ENCODE measurements at places on chromosomes 7 and 10.

DNA sequence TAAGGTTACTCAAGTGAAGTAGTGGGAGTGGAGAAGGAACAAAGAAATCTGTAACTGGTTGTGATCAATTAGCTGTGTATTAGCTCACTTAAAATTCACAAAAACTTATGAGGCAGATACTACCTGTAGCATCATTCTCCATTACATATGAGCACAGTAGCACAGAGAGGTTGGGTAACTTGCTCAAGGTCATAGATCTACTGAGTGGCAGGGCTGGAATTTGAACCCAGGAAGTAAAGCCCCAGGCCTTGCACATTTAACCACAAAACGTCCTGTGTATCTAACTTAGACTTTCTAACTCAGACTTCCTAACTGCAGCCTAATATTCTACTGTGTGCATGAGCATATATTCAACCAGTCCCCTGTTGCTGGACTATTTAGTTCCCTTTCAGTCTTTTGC is 5.6 kb upstream of the SLF2 start:
- no peak for DNase-seq

DNA sequence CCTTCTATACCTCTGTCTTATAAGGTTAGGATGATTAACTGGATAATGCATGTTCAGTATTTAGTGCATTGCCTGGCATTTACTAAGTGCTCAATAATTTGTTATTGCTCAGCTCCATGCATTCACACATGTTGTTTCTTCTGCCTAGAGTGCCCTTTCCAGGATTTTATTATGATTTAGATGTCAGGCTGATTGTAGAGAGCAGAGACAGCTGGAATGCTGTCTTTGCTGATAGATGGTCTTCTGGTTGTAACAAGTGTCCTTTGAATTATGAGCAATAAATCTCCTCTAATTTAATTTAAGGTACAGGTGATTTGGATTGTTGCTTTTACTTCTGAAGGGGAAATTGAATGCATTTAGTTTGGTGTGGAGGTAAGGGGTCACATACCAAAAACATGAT is 548.0 kb downstream of the MAGI2 start:
- no peak for DNase-seq

DNA sequence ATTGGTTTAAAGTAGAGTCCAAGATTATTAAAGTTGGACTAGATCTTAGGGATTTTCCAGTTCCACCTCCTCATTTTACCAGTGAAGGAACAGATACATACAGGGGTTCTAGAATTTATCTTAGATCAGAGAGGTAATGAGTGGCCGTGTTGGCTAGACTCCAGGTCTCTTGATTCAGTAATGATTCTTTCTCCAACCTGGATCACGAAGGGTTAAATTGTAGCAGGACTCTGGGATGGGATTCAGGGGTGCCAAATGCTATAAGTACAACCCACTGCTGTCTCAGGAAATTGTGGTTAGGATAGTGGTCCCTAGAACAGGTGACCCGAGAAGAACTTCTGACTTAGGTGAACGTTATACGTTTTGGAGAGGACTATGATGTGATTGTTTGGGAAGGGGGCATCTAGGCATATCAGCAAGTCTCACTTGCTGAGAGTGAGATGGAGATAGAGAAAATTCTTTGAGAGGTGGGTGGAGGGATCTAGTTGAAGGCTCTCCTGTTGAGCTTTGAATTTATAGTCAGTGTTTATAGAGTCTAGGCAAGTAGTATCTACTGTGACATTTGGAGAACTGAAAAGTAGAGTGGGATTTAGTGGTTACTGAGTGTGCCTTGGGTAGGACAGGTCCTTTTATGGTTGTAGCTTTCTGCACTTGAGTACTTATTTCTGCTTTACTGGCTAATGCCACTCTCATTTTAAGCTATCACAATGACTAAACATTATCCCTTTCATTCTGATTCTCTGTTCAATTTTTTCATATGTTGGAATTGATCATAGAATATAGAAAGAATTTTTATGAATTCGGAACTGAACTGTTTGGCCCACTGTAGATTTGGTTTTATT is 58.3 kb downstream of the ST7 start:
- no peak for DNase-seq

DNA sequence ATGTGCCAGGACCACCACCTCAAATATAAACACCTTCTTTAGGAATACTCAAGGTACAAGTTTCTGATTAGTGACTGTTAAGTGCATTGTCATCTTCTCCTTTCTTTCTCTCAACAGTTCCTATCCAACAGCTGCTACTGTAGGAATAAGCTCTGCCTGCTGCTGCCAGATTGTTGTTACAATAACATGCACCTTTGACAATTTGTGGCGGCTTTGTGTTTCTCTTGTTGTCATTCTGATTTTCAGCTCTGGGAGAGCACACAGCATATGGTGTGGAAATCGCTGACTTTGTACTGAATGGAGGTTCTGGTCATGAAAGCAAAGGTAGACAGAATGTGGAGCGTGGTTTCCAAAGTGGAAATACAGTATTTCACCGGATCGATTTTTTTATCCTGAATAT is 182.8 kb downstream of the SEC23IP start:
- no peak for DNase-seq

DNA sequence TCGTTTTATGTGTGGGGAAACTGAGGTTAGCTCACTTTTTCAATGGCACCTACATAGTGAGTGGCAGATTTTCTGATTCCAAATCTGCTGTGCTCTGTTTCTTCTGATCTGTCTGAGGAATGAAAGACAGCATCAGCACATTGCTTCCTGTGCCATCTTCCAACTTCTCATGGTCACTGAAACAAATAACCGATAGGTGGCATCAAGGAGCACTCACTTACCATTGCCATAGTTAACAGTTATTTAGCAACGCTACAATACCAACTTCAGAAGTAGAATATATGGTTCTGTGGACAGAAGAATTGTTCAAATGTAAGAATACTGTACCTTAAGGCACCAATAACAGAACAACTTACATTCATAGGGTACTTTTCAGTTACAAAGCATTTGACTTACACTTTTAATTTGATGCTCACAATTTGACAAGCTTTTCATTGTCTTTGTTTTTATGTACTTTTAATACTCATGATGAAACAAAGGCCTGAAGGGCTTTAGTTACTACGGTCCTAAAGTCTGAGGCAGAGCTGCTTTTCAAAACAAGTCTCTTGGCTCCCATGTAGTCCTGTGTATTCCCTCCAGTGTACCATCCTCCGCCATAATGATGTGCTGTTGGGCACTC is 228.9 kb upstream of the TCF7L2 start:
- peak; percentile 44 for DNase-seq

DNA sequence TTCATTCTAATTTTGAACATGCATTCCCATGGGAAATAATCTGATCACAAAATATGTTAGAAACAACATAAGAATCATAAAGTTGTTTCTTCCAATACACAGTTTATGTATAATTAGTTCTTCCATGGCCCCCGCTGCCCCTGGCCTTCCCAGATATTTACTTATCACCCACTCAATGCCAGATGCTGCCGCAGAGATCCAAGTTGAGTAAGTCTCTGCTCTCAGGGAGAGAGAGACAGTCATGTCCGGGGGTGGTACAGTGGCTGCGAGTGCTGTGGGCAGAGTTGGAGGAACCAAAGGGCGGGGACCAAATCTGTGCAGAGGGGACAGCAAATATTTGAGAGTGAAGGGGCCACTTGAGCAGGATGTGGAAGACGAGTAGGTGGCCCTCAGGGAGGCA is 37.1 kb downstream of the COL26A1 start:
- no peak for DNase-seq

DNA sequence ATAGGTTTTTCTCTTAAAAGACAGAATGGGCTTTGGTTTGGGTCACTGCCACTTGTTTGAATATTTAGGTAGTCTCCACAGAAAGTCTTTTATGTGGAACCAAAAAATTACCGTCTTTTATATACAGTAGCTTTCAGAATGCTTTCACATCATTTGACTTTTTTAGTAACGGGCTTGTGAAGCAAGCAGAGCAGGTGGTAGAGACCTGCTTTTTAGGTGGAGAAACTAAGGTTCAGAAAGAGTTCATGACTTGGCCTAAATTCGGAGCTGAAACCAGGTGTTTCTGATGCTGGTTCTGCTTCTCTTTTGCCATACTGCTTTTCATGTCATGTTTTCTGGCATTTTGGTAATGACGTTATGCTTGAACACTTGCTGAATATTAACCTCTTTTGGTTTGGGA is 36.3 kb downstream of the GARS1 start:
- DNase-seq, result no peak

DNA sequence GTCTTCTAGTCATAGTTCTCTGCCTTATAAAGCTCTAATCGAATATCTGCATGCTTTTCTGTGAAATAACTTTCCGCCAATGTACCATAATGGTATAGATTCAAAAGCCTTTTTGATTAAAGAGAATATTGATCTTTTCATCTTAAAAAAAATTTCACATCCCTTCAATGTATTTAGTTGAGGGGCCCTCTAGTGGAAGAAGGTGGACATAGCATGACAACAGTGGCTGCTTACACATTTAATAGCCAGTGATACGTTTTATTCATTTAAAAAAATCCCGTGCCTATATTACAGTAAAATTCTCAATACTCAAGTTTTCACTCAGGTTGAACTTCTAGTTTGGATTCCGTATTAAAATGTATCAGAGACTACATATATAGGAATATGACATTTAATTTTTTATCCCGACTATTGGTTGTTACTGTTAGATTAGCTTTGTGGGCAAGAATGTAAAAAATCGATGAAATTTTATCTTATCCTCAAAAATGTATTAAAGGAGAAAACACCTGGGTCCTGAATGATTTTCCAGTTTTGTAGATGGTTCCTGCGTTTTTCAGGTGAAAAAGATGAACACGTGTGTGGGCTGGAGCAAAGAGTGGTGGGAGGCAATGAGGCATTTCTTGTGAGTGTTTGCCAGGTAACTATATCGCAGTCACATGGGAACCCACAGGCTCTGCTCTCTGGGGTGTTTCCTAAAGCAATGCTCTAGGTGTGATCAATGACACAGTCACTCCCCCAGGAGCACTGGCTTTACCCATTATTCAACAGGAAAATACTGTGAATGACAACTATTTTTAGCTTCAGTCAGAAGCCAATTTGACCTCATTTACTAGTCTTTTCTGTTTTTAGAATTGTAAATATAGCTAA is 24.1 kb upstream of the PNLIP start:
- DNase-seq, result peak; percentile 35

DNA sequence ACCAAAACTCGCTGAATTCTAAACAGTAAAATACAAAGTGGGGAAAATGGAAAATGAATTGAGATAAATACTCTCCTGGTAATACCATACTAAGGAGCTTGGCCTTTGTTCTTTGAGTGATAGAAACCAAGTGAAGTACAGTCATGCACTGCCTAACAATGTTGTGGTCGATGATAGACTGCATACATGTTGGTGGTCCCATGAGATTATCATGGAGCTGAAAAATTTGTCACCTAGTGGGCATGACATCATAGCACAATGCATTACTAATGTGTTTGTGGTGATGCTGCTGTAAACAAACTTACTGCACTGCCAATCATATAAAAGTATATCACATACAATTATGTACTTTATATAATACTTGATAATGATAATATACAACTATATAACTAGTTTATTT is 419.1 kb downstream of the ARL4A start:
- DNase-seq, result no peak

GRCh38 chr7:264541-265191 is 25.3 kb upstream of the FOXL3 start:
- DNase-seq, result no peak
